Osteocyte (in vitro differentiated cells): ENCODE measurements at places on chromosomes 11 and 22. TPM values are rescaled to one million over a fixed set of nuclear protein-coding genes. Genes with fewer than 3 reads are reported as not detected.

GRCh38 chr11:61626580-61627380, 45.9 kb upstream of the SYT7 start:
- H3K36me3 ChIP-seq: no peaks in the 10 kb centered on the region
- DNase-seq: no peak
- no peak overlapping the region for H3K4me3 ChIP-seq
- H3K27me3 ChIP-seq: peaks cover 14% of the 10 kb centered on the region

DNA sequence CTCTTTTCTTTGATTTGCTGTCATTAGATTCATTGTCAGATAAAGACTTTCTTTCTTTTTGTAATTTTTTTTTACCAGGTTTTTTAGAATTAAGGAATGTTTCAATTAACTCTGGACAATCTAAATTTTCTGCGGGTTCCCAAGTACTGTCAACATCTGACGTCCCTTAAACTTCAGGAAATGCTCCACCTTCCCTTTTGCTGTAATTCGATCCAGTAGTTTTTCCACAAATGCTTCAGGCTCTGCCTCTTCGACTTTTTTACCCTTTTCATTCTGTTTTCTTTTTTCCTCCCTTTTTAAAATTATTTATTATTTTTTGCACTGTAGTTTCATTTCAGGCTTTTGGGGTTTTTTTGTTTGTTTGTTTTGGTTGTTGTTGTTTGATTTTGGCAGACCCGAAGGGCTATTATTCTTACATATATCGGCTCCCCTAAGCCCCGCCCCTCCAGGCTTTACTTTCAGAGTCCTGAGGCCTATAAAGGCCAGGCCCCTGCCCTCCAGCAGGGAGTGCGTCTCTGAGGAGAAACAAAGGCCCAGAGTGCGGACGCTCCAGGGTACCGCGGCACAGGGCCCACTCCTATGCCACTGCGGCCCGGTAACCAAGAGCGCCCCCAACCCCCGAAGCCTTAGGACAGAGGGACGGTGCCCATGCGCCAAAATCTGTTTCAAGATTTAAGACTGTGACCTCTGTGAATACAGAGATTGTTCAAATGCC, 116.4 kb downstream of the TYR start:
- H3K27ac ChIP-seq: peak overlapping the region; percentile 67
- H3K36me3 ChIP-seq: no peaks in the 10 kb centered on the region
- peaks cover 10% of the 10 kb centered on the region for H3K4me1 ChIP-seq
- H3K4me3 ChIP-seq: peak overlapping the region; percentile 67

DNA sequence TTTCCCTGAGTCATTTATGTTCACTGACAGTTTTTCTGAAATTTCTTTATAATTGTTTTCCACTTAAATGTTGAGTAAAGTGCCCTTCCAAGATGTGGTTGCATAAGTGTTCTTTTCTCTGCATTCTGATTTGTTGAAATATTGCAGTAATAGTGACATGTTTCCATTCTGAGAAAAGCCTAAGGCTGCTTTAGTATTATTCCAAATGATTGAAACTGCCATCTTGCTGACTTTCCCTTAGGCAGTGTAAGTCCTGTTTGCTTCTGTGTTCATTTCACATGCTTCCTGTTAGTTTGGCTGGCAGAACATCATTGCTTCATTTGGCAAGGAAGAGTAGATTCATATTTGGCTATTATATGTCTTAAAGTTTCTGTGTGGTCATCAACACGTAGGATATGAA, 146.5 kb downstream of the ELP4 start:
- no peak for DNase-seq
- peaks cover under 1% of the 10 kb centered on the region for H3K36me3 ChIP-seq
- no peak overlapping the region for H3K27ac ChIP-seq
- H3K4me1 ChIP-seq: peaks cover 7% of the 10 kb centered on the region
- H3K27me3 ChIP-seq: no peaks in the 10 kb centered on the region

- H3K36me3 ChIP-seq: no peaks in the 10 kb centered on the region
- no peaks in the 10 kb centered on the region for H3K4me1 ChIP-seq
- H3K27ac ChIP-seq: no peak overlapping the region
- no peak for DNase-seq
- no peak overlapping the region for H3K4me3 ChIP-seq
Measured at GRCh38 chr11:93870616-93871015, 20.2 kb upstream of the VSTM5 start.

DNA sequence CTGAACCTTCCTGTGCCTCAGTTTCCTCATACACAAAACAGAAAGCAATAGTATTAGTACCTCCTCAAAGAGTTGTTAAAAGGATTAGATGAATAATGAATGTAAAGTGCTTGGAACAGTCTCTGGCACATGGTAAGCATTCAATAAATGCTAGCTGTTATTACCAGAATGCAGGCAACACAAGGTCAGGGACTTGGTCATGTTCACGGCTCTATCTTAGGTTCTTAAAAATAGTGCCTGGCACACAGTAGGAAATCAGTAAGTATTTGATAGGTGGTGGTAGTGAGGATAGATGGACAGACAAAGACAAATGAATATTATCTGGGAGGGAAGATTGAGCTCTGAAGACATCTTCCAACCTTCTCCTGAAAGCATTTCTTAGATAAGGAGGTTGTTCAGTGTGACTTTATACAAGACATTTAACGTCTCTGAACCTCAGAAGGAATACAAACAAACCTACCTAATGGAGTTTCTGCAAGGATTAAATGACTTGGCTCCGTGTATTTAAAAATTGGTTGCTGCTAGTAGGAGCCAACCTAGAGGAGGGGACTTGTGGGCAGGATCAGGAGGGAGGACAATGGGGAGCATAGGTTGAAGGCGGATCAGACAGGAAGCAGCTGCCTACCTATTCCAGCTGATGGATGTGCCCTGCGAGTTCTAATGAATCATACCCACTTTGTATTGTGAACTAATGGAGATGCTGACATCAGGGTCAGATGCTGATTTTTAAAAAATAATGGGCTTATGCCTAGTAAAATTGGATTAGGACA, 94.1 kb downstream of the DBX1 start:
- peaks cover 25% of the 10 kb centered on the region for H3K4me1 ChIP-seq
- H3K4me3 ChIP-seq: no peak overlapping the region
- no peaks in the 10 kb centered on the region for H3K27me3 ChIP-seq
- peaks cover 34% of the 10 kb centered on the region for H3K36me3 ChIP-seq
- no peak for DNase-seq

DNA sequence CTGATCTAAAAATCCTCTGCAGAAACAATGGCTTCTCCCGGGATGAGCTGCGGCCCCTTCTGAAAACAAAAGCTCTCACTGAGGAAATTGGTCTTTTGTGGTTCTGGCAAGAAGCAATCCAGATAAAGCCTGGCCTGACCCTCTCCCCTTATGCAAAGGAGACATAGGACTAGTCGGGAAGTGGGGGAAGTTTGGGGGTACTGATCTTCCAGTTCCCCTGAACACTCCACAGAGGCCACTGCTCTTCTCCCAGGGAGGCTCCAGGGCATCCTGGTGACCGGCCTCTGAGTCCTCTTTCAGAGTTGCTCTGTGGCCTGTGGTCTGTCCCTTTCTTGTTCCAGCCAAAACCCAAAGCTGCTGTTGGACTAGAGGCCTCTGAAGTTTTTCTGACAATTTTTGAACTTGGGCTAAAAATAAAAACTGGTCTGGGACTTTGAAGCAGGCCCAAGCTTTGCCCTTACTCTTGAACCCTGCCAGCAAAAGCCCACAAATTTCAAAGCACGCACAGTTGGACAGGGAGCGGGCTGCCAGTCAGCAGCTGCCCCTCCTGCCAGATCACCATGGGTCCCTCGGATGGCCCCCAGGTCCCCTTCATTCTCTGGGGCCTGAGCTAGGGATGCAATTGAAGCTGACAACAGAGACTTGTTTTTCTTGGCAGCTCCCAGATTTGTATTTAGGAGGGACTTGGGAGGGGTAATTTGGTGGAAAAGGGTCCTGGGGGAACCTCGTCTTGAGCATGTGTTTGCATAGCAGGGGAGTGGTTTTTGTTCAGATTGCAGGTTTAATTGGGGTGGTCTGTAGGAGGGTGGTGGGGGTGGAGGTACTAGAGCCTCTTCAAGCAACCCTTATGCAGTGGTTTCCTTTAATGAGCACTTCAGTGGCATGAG, 381.6 kb upstream of the CADM1 start:
- H3K27me3 ChIP-seq: no peaks in the 10 kb centered on the region
- H3K36me3 ChIP-seq: no peaks in the 10 kb centered on the region
- no peak overlapping the region for H3K4me3 ChIP-seq
- no peak overlapping the region for H3K27ac ChIP-seq
- DNase-seq: no peak

GRCh38 chr11:91086028-91086427, 863.2 kb upstream of the CHORDC1 start:
- no peaks in the 10 kb centered on the region for H3K36me3 ChIP-seq
- no peak for DNase-seq
- H3K27me3 ChIP-seq: no peaks in the 10 kb centered on the region
- H3K4me1 ChIP-seq: peaks cover 35% of the 10 kb centered on the region

DNA sequence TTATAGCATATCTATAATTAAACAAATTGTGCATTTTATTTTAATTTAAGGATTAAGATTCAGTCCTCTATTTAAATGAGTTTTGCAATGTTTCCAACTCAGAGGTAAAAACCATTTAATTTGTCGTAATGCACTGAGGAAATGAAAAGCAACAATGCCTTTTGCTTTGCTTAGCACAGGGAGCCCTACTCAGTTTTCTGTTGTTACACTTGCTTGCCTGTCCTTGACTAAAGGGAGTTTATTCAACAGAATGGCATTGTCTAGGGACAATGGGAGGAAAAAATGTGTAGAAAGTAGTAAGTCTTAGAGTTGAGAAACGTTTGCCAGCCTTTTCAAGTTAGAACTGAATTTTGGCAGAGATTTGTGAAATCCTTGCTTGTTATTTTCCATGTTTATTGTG, 734.2 kb upstream of the ANO3 start:
- peaks cover 2% of the 10 kb centered on the region for H3K4me1 ChIP-seq
- H3K36me3 ChIP-seq: no peaks in the 10 kb centered on the region
- no peaks in the 10 kb centered on the region for H3K27me3 ChIP-seq
- no peak overlapping the region for H3K4me3 ChIP-seq

DNA sequence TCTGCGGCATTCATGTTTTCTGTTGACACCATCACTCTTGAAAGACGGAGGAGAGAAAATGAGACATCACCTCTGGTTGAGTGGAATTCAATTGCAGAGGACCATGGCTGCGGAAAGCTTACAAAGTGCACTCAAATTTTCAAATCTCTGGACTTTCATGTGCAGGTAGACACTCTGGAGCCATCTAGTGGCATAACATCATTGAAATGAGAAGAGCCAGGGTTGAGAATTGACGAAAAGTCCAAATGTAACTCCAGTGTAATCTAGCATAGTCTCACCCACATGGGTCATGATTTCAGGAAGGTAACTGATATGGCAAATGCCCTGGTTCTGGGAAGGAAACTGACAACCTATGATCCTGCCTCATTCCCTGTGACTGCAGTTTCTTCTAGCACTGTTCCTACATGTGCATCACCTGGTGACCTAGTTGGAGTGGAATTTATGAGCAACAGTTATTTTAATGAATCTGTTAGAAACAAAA, 687.8 kb downstream of the KCNA4 start:
- no peaks in the 10 kb centered on the region for H3K36me3 ChIP-seq
- DNase-seq: no peak
- H3K27ac ChIP-seq: no peak overlapping the region
- peaks cover 19% of the 10 kb centered on the region for H3K4me1 ChIP-seq

DNA sequence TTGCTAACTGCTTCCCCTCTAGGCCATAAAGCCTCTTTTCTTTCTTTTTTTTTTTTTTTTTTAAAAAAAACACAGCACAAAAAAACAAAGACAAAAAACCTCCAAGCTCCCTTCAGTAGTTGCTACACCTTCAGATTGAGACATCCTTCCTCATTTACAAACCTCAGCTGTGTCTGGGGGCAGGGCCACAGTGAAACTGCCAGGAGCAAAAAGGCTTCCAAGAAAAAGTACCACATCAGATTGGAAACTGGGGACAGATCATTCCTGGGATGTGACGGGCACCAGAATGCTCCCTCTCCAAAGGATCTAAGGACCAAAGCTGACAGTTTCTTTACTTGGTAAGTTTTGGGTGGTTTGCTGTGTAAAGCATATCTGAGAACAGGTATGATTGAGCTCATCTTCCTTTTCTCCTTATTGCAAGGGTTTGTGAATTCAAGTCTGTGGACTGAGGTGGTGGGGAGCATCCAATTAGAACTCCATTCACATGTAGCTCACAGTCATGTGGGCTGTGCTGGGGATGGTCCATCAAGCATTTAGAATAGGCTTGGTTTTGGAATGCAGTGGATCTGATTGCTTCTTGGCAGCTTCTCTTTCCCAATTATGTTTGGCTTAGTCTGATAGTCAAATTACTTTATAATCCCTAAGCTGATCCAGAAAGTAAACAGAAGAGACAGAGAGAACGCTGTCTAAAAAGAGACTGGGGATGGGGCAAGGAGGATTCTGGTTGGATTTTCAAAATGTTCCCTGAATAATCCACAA, 705 bp downstream of the BBOX1 start:
- H3K27me3 ChIP-seq: peaks cover 4% of the 10 kb centered on the region
- DNase-seq: no peak
- peak overlapping the region; percentile 2 for H3K27ac ChIP-seq

DNA sequence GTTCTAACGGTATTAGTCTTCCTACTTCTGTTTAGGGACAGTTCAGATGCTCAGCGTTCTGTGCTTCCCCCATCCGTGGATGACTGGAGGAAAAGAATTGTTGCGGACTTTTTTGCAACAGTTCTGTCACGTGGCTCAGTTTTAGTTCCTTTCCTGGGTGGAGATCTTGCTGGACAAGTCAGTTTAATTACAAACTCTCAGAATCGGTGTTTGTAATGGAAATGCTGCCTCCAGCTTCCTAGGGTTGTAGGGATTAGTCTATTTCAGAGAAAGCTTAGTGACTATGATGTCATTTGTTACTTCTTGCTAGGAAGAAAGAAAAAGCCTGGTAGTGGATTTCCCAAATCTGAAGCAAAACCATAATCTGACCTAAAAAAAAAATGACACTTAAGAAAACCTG, 320.4 kb downstream of the CADM1 start:
- H3K36me3 ChIP-seq: no peaks in the 10 kb centered on the region
- DNase-seq: no peak
- H3K27ac ChIP-seq: no peak overlapping the region
- H3K4me3 ChIP-seq: no peak overlapping the region
- H3K4me1 ChIP-seq: no peaks in the 10 kb centered on the region

DNA sequence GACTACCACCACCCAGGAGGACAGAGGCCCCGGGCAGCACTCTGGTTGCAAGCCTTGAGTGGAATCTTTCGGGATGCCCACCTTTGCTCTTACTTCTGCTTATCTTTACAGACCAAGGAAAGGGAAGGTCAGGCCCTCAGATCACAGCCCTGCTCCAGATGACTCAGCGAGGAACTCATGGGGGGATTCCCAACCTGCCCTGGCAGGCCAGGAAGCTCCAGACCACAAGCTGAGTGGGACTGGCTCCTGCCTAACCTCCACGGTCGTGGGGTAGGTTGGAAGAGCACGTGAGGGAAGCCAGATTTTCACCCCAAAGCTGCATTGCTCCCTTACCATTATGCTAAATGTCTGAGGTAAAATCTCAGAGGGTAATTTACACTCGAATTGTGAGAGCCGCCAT, 11.8 kb downstream of the TBC1D10A start:
- H3K27me3 ChIP-seq: no peaks in the 10 kb centered on the region
- H3K27ac ChIP-seq: no peak overlapping the region
- DNase-seq: no peak
- H3K4me1 ChIP-seq: peaks cover 36% of the 10 kb centered on the region
- H3K36me3 ChIP-seq: no peaks in the 10 kb centered on the region

GRCh38 chr11:9459667-9460321, 1.0 kb upstream of the ZNF143 start:
- peak overlapping the region; percentile 84 for H3K4me3 ChIP-seq
- H3K4me1 ChIP-seq: peaks cover 29% of the 10 kb centered on the region
- no peaks in the 10 kb centered on the region for H3K27me3 ChIP-seq
- DNase-seq: no peak
- peak overlapping the region; percentile 96 for H3K27ac ChIP-seq

KIF18A gene
- 3.9 and 4.2 TPM in 2 replicates for total RNA-seq

BTG4 gene
- not detected in 2 replicates for total RNA-seq

EPS8L2 gene
- 32.4 and 39.3 TPM in 2 replicates for total RNA-seq

POLDIP3 gene
- 77.8 and 77.9 TPM in 2 replicates for total RNA-seq

CCDC73 gene
- total RNA-seq: not detected in 2 replicates

GLYAT gene
- not detected in 2 replicates for total RNA-seq

OR51I2 gene
- not detected in 2 replicates for total RNA-seq

DGKZ gene
- total RNA-seq: 48.6 and 49.9 TPM in 2 replicates

FGF3 gene
- total RNA-seq: 2.3 and 2.5 TPM in 2 replicates

LRRC74B gene
- not detected in 2 replicates for total RNA-seq
